ENCODE measurements at places on chromosomes 2 and 18. TPM values are rescaled to one million over a fixed set of nuclear protein-coding genes. Genes with fewer than 3 reads are reported as not detected.

Gene HNMT
- total RNA-seq = not detected

Gene SLC16A14
- total RNA-seq = not detected

Gene DSG4
- total RNA-seq = not detected

Gene RAB6C
- total RNA-seq = not detected

Gene FHL2
- total RNA-seq = 198 TPM

Gene LINC00305
- total RNA-seq = not detected

Gene NT5DC4
- total RNA-seq = not detected

Gene FHOD3
- total RNA-seq = 47.1 TPM

Gene NTSR2
- not detected for total RNA-seq

Gene GREB1L
- total RNA-seq = 3.0 TPM

Gene UNC80
- 0.79 TPM for total RNA-seq

Gene ZNG1B
- total RNA-seq = 31.6 TPM

Gene KCTD18
- 9.0 TPM for total RNA-seq

Gene GAL3ST2
- not detected for total RNA-seq

Gene PRKAG3
- total RNA-seq = not detected

Gene ANKRD62
- 0.10 TPM for total RNA-seq

Gene SPATA3
- total RNA-seq = not detected

Gene NBAS
- total RNA-seq = 34.2 TPM

Gene STAT4
- not detected for total RNA-seq

Gene CXCR2
- total RNA-seq = 0.50 TPM

Gene FEV
- total RNA-seq = not detected

Gene PTH2R
- not detected for total RNA-seq

Gene EVA1A
- total RNA-seq = 142 TPM

Gene ELP2
- 149 TPM for total RNA-seq

Gene KIAA1328
- 1.4 TPM for total RNA-seq

Gene NOL4
- not detected for total RNA-seq

Gene CFAP65
- not detected for total RNA-seq

Gene BCL2
- total RNA-seq = 6.3 TPM

Gene ALPP
- total RNA-seq = not detected

Gene CAB39
- total RNA-seq = 49.1 TPM

Gene ARHGAP15
- 0.13 TPM for total RNA-seq

Gene CXCR4
- not detected for total RNA-seq

Gene LNPK
- total RNA-seq = 24.6 TPM

Gene CAVIN2
- total RNA-seq = 0.03 TPM

Gene NEB
- total RNA-seq = 0.23 TPM

Gene GPR35
- not detected for total RNA-seq

Gene CHST9
- not detected for total RNA-seq

Measured in HT1080 (cell line).